Omental fat pad (tissue), 4 donors: ENCODE measurements at places on chromosomes 4 and X. TPM values are rescaled to one million over a fixed set of nuclear protein-coding genes. Genes with fewer than 3 reads are reported as not detected.

DNA sequence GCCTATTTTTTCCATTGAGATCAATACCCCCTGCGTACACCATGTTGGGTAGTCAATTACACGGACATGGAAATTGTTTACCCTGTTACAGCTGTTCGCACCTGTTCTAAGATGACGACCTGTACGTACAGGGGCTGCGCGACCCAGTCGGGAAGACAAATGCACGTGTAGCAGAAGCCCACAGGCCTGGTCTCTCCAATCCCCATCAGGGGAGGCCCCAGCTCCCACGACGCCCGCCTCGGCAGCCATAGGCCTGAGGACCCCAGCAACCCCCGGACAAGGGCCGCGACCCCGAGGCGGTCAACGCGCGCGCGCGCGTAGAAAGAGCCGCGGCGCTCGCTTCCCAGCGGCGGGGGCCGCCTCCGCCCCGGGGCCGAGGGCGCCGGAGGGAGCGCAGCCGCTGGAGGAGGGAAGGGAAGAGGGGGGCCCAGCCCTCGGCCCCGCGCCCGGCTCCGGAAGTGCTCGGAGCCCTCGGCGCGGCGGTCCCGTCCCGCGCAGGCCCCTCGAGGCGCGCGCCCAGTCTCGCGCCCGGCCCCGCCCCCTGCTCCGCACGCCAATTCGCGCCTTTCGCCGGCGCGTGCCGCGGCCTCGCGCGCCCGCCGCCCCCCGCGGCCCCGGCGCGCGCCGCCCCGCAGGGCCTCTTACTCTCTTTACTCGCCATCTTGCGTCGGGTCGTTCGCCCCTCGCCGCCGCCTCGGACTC is 618 bp downstream of the RBBP7 start:
- no peak for DNase-seq

GRCh38 chrX:40325161-40325560 is 227.4 kb upstream of the BCOR start:
- no peak for DNase-seq

DNA sequence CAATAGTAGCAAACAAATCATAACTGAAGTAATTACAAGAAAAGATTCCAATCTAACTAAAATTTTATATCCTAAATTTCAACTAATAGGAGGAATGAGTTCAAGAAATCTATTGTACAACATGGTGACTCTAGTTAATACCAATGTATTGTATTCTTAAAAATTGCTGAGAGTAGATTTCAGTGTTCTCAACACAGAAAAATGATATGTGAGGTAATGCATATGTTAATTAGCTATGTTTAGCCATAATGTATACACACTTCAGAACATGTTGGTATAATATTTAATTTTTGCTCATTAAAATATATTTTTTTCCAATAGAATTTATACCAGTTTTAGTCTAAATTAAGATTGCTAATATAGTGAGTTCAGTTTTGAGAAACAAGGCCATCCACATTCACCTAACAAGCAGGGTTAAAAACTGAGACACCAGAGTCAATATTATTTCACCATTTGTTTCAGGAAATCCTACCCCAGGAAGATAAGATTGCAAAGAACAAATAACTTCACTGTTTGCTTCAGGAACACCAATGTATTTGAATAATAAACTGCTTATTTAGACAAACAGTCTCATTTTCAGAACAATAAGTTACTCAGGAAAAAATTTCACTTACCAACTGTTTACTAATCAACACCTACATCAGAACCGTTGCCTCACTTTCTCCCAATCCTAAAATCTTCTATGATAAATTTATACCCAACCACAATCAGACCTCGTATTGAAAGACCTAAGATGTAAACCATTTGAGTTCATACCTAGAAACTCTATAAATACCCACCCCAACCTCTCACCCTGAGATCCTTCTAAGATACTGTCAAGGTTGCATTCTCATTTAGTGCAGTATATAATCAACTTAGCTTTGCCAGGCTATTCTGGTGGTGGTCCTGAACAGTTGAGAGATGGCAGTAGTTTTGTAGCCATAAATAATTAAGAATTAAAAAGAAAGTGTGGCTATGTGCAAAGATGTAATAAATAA is 132.8 kb downstream of the MAB21L2 start:
- DNase-seq = no peak

- DNase-seq = no peak
Observed at GRCh38 chr4:164701665-164702064, 52.3 kb upstream of the SMIM31 start.

- DNase-seq = no peak
Observed at GRCh38 chr4:16686195-16686594, 212.2 kb downstream of the LDB2 start.

DNA sequence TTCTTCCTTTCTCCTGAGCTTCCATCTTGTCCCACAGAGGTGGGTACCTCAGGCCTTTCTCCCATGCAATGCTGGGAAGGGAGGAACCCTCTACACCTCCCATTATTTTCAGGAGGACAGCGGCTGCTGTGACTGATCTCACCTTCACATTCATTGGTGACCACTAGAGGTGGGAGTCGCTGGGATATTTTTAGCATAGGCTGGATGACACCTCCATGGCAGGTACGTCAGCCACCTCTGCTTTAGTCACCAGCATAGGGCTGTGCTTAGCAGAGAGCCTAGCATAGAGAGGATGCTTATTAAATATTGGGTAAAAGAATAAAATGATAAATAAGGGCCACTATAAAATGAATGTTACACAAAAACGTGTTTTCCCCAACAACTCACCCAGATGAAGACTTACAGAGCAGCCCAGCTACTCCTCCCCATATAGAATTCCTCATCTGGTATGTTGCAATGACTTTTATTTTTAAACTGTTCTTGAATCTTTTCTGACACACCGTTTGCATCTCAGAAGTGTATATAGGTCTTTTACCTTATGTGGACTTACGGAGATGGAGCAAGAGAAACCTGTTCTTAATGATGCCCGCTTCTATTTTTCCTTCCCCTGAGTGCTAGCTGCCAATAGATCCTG is 60.9 kb upstream of the SORBS2 start:
- DNase-seq = no peak

DNA sequence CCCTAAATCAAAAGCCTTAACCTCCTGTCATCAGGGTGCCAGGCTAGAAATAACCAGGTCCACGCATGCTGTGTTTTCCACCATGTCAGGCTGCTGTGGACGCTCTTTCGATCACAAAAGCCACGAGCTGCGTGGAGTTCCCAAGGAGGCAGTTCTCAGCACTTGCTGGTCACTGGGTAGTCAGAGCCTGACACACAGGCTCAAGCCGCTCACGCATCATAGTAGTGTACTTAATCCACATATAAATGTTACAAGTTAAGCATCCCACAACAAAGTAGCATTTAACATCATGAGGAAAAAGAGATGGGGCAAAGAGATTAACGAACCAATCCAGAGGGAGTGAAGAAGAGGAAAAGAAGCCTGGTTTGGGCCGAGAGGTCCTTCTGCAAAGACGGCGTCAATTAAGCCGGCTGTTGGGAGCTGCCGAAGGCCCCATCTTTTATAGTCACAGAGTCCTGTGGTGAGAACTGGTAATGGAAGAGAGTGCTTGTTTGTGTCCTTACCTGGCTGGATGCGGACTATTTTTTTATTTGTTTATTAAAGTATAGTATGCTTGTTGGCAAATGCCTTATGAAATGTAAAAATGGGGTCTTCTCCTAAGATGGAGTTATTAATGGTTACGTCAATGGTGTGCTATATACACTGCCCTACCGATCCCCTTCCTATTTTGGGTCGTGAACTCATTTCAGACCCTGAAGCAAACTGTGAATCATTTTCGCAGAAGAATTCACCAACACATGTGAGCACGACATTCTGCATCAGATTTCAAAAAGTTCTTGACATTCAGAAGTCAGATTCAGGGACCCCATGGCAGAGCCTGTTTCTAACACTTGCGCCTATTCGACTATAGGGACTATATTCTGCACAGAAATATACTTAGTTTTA is 675 bp downstream of the PRIMPOL start:
- peak; percentile 26 for DNase-seq

DNA sequence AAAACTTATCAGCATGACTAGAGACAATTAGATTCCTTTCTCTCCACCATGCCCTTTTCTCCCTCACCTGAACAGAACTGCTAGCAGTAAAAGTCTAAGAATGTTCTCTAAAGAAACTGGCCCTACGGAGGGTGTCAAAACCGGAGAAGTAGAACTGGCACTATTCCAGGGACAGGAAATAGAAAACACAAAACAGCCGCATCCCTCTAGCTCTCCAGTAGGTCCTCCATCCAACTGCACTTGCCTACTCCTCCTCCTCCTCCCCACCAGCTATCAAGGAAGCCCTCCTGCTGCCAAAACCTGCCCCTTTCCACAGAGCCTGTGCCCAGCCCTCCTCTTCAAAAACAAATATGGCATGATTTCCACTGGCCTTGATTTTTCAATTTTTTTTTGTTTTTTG is 28.4 kb downstream of the FUNDC1 start:
- DNase-seq = no peak

Gene P2RY4
- total RNA-seq = 0.28 TPM

DNA sequence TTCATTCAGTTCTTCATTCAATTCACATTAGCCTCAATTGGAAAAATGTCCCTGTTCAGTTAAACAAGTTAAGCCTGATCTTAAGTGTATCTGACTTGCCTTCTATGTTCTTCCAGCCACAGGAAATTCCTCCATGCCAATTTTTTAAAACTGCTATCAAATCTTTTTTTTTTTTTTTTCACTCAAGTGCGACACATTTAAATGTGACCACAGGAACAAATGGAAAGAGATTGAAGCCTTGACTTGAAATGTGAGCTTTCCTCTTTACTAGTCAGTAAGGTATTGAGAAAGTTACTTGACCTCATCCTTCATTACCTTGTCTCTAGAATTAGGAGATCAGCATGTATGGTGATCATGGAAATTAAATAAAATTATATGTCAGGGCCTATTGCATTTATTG is 165.1 kb downstream of the SLIT2 start:
- DNase-seq = no peak

Gene MAGEA3
- not detected for total RNA-seq

GRCh38 chrX:56802428-56802827 is 73.4 kb downstream of the NBDY start:
- no peak for DNase-seq

DNA sequence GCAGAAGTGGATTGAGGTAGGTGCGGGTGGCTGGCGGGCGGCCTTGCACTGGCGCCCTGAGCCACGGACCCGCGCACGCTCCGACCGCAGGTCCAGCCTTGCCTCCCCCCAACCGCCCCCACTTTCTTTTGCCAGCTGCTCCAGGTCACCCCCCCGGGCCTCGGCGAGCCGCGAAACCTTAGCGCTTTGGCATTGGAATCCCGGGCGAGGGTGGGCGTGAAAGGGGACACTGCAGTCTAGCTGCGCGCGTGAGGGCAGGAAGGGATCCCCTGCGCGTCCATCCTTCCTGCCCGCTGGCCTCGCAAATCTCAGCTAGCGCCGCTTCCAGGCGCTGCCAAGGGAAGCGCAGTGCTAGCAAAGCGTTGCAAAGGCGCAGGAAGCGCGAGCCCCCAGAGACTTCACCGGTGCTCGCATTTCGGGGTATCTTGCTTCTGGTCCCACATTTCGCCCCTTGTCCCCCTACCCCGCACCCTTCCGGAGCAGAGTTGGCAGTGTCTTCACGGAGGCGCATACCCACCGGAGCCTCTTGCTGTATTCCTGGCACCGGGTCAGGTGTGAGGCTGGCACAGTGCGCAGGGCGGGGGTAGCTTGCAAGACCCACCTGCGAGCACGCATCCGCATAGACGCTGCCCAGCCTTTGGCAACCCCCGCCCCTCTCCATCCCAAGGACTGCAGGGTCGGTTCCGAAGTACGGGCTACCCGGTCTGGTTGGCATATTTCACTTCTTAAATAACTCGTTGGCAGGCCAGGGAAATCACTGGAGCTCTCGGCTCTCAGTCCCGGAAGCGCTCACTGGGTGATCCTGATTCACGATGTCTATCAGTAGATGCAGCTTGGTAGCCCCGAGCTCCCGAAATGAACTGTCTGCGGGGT is 104.4 kb downstream of the UCHL1 start:
- no peak for DNase-seq

DNA sequence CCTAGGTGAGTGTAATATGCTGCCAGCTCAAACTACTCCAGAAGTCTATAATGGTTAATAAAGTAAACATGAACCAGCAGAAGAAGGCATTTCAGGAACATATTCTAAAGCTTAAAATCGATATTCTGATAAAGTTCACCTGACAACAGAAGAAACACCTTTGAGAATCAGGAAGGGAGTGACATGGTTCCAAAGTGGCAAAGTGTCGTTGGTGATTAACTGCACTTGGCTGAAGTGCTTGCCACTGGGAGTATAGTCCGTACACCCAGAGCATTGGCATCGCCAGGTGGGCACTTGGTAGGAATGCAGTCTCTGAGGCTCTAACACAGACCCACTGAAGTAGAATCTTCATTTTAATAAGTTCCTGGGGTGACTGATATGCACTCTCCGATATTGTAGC is 76.0 kb upstream of the H2AZ1 start:
- DNase-seq = no peak

- no peak for DNase-seq
Observed at GRCh38 chr4:19492606-19493005, 759.1 kb upstream of the SLIT2 start.
